NCI-H1694 treated with DMSO at 0.1 percent for 48 hours (cell line): ENCODE measurements at places on chromosomes 12 and 14.
A peak's percentile ranks its signal among the peaks of the same experiment; 100 is the strongest.

DNA sequence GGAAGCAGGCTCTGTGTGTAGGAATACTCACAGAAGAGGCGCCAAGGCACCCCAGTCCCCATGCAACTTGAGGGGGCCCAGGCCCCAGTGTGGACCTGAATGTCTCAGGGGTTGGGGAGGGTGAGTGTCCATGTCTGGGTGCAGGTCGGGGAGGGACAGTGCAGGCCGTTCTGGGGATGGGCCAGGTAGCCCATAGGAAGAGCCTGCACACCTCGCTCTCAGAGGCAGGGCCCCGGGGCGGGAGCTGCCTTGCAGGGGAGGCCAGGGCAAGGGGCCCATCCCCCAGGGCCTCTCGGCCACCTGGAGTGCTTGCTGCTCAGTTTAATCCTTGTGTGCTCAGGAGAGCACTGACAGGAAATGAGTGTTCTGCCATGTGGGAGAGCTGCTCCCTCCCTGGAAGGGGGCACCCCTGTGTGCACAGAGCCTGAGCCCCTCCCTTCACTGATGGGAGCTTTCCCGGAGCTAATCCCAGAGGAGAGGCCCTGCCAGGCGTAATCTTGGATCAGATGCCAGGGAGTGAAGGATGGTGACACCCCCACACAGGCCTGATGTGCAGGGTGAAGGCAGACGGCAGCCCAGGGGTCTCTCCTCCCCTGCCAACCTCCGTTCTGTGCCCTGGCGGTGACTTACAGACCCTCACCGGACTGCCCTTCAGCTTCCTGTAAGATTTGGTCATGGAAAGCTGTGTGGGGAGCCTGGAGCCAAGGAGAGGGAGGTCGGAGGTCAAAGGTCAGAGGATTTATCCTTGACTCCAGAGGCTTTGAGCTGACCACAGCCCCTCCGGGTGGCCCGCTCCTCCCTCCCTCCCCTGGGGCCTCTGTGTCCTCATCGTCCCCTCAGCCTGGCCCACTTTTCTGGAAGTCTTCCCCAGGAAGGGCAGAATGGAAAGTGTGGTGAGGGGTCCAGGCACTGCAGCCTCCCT is 24.4 kb upstream of the FBRSL1 start:
- peak; percentile 1 for DNase-seq

DNA sequence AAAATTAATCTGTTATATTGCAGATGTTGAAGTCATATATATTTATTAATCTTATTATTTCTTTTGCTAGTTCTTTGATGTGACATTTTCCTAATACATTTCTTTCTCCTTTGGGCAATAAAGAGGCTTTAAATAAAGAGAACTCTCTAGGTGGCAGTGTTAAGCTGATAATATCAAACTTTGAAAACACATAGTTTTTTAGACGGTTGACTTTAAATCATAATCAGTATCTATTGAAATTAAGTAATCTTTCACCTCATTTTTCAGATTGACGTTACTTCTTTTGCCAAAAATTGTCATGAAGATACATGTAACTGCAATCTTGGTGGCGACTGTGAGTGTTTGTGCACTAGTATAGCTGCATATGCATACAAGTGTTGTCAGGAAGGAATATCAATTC is 130.8 kb upstream of the PTPRQ start:
- no peak for DNase-seq

DNA sequence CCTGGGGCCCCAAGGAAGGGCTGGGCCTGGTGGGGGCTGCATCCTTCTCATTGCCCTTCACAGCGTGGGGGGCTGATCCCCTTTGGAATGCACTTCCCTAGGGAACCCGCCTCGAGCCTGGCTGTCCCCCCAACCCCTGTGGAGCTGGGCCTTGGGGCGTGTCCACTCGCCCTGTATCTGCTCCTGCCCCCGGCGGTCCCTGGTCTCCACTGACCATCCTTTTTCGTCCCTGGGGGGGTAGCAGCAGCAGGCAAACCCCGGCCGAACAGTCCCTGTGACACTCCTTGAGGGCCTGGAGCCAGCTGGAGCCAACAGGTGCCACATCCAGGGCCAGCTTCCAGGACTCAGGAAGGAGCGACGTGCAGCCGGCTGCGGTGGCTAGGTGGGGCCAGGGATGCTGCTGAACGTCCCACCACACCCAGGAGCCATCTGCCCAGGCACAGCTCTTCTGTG is 9.4 kb upstream of the GPR132 start:
- peak; percentile 41 for DNase-seq

GRCh38 chr12:79655036-79655435 is 35.7 kb downstream of the PAWR start:
- no peak for DNase-seq

DNA sequence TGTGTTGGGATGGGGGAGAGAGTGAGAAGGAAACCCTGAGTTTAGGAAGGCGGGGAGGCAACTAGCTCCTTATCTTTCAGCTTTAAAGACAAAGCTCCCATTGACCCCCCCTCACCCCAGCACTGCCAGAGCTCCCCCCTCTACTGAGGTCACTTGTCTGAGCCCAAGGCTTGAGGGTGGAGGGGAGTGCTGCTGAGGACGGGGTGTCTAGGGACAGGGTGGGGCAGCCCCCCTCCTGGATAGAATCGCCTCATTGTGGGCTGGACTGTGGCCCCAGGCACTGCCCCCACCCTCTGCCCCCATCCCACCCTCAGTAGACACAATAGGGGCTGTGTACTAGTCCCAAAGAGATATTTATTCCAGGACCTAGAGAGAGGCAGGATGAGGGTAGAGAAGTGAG is 3.0 kb downstream of the ERBB3 start:
- DNase-seq = no peak

GRCh38 chr12:3219233-3219632 is 142.1 kb downstream of the TSPAN9 start:
- peak; percentile 30 for DNase-seq

DNA sequence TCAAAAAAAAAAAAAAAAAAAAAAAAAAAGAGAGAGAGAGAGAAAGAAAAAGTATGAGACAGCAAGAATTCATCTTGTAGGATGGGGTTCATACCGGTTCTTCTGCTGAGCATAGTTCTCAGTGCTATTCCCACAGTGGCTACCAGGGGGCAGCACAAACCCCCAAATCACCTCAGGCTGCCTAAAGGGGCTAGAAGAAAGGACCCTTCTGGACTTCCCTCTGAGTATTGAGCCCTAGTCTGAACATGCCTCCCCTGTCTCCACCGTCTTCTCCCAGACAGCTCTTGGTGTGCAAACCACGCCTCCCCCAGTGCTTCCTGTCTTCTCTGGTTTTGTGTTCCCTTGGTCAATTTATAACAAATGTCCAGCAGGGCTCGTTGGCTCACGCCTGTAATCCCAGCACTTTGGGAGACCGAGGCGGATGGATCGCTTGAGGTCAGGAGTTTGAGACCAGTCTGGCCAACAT is 31.3 kb upstream of the SMUG1 start:
- peak; percentile 43 for DNase-seq

DNA sequence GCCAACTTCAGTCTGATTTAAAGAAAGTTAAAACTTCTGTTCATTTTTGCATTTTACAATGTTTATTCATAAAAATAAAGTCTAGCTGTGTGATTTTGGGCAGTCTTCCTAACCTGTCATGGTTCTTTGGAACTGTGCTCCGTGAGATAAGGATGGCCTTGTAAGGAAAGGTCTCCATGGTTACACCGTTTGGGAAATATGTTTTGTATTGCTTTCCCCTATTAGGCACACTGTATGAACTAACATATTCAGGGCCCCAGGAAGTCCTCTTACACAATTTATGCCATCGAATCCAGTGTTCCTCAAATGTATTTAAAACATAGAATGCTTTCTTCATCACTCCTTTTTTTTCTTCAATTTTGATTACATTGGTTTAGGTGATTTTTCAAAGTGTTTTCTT is 54.5 kb downstream of the APAF1 start:
- no peak for DNase-seq
